Stimulated activated CD4-positive, alpha-beta T cell treated with anti-CD3 and anti-CD28 coated beads, TNF-alpha, amount 100 ng/mL, for 24 hours (primary cell): ENCODE measurements at places on chromosomes 5 and 9.

GRCh38 chr9:112338561-112338960 is 5.1 kb upstream of the PTBP3 start:
- no peak for DNase-seq

DNA sequence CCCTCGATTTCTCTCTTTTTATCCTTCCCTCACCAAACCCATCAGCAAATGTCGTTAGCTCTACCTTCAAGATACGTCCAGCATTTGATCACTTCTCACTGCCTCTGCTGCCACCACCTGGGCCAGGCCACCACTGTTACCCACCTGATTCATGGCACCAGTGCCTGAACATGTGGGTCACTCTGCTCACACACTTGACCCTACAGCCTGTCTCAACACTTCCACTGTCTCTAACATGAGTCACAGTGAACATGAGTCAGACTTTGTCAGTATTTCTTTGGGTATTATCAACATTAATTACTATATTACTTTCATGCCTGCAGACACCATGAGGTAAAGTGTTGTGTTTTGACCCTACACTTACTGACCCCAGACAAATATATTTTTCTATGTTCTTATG is 19.6 kb downstream of the SLC24A2 start:
- no peak for DNase-seq

GRCh38 chr5:43874772-43875171 is 271.8 kb downstream of the NNT start:
- DNase-seq: no peak

DNA sequence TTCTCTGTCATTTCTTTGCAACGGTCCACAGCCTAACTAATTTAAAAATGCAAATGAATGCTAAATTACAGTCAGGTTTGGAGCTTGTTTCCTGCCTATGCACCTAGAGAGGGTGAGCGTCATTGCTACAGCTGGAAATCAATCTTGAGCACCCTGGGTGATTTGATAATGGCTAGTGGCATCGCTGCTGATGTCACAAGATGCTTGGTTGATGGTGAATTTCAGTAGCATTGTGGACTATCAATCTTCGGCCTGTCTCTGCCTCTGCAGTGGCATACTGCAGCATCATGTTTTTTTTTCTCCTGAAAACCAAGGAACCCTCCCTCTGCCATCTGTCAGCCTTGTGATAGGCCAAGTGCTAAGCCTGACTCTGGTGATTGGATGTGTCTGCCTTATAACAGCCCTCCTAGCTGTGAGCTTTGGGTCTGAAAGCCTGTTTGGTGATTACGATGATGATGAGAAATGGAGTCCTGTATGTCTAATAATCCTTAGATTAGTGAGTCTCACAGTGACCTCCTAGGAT is 75.3 kb downstream of the NMUR2 start:
- no peak for DNase-seq

DNA sequence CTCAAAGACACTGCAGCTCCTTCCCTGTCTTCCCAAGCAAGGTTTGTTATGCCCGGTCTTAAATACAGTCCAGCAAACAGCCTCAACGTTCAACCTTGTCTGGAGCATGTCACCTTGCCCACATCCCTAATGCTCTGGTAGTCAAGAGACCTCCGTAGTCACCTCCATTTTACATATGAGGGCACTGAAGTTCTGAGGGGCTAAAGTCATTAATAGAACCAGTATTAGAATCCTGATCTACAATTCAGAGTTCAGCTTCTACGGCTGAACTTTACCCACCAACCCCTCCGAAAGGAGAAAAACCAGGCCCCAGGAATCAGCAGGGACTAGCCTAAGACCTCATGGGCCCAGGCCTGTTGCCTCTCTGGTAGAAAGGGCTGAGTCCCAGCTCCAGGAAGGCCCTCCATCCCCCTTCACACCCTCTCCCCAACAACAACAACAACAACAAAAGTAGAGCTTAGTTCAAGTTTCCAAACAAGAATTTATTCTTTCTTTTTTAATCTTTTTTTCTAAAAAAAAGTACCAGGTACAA is 795 bp upstream of the STOML2 start:
- no peak for DNase-seq

DNA sequence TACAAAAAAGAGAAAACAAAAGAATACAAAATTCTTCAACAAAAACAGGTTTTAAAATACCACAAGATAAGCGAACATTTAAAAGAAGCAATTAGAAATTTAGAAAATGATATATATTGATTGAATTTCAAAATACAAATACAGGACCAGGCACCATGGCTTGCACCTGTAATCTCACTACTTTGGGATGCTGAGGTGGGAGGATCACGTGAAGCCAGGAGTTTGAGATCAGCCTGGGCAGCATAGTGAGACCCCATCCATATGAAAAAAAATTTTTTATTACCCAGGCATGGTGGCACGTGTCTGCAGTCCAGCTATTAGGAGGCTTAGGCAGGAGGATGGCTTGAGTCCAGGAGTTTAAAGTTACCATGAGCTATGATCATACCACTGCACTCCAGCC is 109.9 kb upstream of the SLC30A5 start:
- DNase-seq: no peak

- no peak for DNase-seq
Observed at GRCh38 chr5:137747848-137748247, 6.3 kb downstream of the HNRNPA0 start.

GRCh38 chr5:172834415-172835289 is 601 bp downstream of the ERGIC1 start:
- no peak for DNase-seq

GRCh38 chr5:36644727-36645126 is 38.3 kb downstream of the SLC1A3 start:
- no peak for DNase-seq

- DNase-seq: no peak
Observed at GRCh38 chr5:132214491-132214890, 13.2 kb downstream of the P4HA2 start.

DNA sequence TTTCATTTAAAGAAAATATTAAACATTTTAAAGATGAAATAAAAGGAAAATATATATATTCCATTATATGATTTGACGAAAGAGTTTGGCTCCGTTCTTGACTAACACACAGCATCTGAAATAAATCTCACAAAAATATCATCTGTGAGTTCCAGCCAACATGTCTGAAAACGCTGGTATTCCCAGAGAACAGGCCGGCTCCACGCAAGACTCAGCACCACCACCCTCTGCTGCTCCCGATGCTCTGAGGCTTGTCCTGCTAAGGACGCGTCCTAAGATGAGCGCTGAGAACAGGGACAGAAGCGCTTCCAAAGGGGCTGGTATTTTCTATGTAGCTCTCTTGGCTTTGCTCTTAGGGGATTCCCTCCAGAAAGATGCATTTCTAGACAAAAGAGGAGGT is 40.6 kb upstream of the N4BP3 start:
- DNase-seq: no peak

DNA sequence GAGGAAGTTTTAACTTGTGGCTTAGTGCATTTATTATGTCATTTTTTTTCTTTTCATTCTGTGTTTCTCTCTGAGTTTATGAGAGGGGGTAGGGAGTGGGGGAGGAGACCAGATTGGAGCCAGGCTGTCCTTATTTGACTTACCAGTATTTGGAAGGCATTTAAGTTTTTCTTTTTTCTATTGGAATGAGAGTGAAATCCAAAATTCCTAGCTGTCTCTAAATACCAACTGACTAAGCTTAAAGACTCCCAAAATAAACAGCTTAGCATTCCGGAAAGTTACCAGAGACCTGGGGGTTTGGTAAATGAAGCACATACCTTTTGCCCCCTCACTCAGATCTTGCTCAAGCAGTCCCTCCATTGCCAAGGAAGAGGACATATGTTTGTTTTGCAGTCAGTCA is 581.9 kb upstream of the BRINP1 start:
- DNase-seq: no peak

- DNase-seq: no peak
Observed at GRCh38 chr9:96004379-96004778, 128.9 kb downstream of the ERCC6L2 start.

- no peak for DNase-seq
Observed at GRCh38 chr5:14187660-14188059, 44.5 kb downstream of the TRIO start.

- DNase-seq: no peak
Observed at GRCh38 chr5:38426986-38427950, 129.2 kb downstream of the LIFR start.

GRCh38 chr9:107975426-107976010 is 485.9 kb upstream of the KLF4 start:
- no peak for DNase-seq

- no peak for DNase-seq
Observed at GRCh38 chr5:159673538-159673937, 242.7 kb upstream of the ADRA1B start.

DNA sequence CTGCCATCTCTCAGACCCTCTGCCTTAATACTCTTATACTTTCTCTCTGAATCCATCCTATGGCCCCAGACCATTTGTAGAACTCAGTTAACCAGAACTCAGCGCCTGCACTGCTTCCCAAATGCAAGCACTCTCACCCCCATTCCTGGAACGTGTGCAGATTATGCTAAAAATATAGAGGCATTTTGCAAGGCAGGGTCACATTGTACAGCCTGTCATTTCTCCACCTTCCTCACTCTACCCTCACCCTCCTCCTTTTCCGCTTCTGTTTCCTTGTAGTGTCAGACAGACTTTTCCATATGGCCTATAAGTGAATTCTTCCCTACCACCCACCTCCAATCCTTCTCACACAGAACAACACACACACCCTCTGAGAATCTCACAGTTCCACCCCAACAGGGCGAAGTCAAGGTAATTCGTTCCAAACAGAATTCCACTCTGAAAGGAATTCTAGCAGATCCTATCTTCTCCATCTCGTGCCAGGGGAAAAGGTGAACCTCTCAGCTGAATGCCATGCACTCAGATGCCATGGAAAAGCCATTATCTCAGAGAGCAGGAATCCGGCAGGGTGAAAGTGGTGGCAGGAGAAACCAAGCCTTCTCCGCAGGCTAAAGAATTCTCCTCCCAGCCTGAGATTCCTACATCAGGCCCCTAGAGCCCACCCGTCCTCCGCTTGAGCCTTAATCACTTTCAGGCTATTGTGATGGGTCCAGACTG is 25.3 kb downstream of the GGTA1 start:
- DNase-seq: no peak

DNA sequence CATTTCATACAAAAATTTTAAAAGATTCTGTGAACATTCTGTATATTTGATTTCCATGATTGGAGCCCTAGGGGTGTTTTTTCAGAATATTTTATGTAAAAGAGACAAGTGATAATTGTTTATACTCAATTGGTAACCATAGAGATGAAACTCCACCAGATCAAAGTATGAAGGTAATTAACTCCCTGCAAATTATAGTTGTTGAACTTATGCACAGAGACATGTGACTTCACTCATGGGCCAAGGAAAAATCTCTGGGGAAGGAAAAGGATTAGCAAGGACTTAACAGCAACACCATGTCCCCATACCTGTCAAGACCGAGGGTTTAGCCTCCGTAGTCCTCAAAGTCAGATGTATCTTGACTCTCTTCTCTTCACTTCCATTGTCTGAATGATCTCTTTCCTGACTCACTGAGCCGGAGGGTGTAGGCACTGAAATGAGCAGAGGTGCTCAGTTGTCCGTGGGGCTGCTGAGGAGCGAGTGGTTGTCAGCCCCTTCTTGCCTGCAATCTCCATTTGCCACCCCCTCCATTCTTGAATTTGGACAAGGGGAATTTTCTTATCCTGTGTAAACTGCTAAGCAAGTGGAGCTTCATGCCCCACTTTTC is 17.5 kb upstream of the CXCL14 start:
- DNase-seq: no peak

- no peak for DNase-seq
Observed at GRCh38 chr5:78065663-78066062, 228.8 kb downstream of the AP3B1 start.

- no peak for DNase-seq
Observed at GRCh38 chr5:142219146-142219545, 105.7 kb downstream of the SPRY4 start.

- no peak for DNase-seq
Observed at GRCh38 chr9:89527084-89527483, 29.2 kb upstream of the SEMA4D start.
